ENCODE measurements at places on chromosomes 1 and 21.

GRCh38 chr21:44847261-44848056, 26.0 kb downstream of the PTTG1IP start:
- no peak for DNase-seq

DNA sequence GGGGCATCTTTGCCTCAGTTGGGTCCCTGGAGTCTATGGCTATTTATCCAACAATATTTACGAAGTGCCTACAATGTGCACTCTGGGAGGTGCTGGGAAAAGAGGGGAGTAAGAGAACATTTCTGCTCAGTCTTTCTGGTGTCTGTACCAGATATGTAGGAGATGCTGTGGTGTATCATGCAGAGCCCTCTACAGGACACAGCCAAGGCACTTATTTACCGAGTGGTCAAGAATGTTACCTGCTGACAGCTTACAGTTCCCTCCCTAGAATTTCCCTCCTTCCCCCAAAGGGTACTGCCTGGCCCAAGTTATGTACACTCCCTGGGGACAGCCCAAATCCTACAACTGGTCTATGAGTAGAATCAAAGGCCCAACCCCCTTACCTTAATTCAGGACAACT, 177.7 kb downstream of the C1orf94 start:
- no peak for DNase-seq

GRCh38 chr1:31760471-31761470, 3.4 kb downstream of the ADGRB2 start:
- DNase-seq: peak; percentile 37

GRCh38 chr1:5659606-5660005, 332.6 kb downstream of the NPHP4 start:
- DNase-seq: no peak

DNA sequence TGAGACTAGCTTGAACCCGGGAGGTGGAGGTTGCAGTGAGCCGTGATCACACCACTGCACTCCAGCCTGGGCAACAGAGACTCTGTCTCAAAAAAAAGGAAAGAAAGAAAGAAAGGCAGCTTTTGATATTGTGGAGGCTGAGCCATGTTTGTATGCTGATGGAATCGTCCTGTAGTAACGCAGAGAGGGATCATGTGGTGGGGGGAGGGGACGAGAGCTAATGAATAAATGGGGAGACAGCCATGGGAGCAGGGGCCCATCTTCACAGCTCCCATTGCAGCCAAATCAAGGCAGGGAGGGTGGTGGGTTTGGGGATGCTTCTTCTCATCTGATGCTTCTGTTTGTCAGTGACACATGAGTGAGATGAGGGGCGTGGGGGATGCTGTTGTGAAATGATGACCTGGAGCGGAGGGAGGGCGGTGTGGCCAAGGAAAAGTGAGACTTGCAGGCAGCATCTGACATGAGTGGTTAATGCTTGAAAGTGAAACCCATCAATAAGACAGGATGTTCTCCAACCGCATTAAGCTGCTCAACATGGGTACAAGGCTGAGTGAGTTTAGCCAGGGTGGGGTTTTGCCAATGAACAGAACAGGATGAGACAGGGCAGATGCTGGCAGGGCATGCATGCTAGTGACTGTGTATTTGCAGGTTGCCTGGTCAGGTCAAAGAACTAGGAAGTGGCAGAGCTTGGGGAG, 16.7 kb downstream of the SPATA21 start:
- DNase-seq: no peak

DNA sequence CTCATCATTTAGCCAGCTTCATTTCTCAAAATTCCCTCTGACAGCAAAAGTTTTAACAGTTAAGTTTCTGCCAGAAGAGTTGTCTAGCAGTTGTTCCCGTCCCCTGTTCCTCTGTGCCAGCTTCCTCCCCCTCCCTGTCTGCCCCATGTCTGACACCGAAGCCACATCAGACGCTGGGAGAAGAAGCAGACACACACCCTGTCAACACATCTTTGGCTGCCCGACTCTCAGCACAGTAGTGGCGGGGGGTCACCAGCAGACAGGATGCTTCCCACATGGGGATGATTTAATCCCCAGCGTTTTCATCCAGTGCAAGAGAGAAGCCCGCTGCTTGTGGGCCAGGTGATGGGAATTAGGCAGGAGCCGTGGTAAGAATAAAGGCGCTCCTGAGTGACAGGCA, 379.4 kb upstream of the RUNX1 start:
- DNase-seq: no peak

DNA sequence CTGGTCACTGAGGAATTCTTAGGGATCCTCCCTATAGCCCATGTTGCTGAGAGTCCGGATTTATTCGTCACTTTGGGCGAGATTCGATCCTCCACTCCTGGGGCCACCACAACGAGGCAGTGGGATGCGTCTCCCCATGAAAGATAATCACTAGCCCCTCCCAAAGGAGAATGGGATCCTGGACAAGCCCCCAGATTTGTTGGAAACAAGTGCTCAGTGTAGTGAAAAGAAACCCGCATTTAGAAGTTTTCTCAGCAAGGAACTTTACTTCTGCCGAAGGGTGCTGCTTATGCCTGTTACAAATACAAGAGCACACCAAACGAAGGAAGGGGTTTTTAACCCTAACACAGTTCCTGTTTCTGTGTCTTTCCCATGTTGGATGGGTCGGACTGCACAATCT, 83.3 kb downstream of the ZFYVE9 start:
- no peak for DNase-seq

DNA sequence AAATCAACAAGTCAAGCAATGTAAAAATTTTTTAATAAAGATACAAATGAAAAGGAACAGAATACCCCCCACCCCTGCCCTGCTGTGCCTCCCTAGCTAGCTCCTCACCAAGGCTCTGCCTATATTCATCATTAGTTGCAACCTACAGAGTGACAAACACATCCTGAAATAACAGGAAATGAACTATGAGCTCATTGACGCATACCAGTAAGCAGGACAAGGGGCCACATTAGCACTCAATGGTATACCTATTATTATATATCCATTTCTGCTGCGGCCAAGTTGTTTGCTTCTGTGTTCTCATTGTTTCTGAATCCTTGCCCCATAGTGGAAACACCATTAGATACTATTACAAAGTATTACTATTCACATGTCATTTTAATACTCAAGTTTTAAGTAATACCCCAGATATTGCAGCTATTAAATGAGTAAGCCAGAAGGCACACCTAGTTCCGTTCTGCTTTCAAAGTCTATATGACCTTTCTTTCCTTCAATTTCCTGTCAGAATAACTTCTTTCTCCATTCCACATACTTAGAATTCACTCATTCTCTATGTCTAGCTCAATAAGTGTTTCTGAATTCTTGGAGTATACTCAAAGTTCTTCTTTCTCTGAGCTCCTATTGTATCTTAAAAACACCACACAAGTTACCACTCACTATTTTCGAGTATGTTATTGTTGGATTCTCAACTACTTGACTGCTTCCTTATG, 1214.9 kb downstream of the PLA2G4A start:
- DNase-seq: no peak

DNA sequence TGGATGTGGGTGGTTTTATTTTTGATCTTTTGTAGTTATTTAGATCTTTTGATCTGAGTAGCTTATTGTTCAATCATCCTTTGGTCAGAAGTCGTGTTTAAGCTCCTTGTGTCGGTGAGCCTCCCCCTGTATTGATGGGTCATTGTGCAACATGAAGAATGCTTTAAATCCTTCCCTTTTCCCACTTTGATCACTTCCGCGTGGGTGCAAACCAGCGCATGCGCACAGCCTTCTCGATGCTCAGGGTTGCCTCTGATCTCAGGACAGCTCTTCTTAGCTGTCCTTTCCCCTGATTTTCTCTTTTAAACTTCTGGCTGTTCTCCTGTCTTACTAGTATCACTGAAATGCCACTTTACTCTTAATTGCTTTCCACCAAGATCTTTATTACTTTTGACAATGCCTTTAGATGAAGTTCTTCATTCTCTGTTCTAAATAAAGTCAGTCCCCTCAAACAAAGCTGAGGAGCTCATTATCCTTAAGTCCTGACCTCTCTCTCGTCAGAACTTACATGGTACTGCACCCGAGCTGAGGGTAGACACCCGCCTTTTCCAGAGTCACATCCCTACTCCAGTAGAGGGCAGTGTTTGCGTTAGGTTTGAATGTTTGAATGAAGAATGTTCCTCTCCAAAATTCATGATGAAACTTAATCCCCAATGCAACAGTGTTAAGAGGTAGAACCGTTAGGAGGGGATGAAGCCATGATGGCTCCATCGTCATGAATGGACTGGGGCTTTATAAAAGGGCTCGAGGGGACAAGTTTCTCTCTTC, 547.9 kb upstream of the TMPRSS15 start:
- peak; percentile 4 for DNase-seq

DNA sequence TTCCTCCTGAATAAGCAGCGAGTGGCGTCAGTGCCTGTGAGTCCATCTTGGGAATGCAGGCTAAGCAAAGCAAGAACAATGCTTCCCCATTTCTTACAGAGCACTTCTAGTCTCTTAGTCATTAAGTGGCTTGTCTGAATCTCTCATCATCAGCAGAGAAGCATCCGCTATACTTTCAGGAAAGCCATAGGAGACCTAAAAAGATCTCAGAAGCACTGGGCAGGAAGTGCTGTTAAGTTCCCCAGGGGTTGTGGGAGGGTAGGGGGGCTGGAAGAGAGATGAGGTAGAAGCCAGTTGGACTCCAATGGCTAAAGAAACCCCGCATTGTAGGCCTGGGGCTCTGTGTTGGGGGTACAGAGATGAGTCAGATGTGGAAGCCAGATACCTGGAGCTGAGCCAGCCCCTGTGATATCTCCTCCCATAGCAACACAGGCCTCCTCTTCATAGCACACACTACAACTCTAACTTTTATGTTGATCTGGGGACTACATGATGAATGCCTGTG, 44.9 kb downstream of the SYT6 start:
- no peak for DNase-seq

- DNase-seq: peak; percentile 2
Observed at GRCh38 chr1:96756789-96757188, 35.2 kb downstream of the PTBP2 start.

- no peak for DNase-seq
Observed at GRCh38 chr1:162250004-162250730, 126.5 kb downstream of the SPATA46 start.

DNA sequence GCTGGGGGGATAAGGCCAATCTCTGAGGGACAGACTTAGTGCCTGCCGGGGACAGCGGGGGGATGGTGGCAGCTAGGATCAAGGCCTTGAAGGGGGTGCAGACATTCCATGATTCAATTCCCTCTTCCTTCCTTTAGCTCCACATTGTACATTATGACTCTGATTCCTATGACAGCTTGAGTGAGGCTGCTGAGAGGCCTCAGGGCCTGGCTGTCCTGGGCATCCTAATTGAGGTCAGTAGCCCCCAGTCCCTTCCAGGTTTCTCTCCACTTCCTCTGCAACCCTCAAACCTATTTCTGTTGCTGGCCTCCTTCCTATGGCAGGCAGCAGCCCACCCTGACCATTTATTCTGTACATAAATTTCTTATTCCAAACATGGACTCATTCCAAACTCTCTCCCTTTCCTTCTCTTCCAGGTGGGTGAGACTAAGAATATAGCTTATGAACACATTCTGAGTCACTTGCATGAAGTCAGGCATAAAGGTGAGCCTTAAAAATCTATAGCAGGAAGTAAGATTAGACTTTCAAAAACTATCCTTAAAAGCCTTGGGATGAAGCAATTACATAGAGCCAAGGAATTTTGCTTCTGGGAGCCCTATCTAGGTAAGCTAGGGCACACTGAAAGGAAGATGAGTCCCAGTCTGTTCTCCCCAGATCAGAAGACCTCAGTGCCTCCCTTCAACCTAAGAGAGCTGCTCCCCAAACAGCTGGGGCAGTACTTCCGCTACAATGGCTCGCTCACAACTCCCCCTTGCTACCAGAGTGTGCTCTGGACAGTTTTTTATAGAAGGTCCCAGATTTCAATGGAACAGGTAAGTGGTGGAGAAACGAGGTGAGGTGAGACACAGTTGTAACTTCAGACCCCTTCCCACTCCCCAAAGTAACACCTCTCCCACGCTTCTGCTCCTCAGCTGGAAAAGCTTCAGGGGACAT, 5.1 kb downstream of the CA14 start:
- no peak for DNase-seq

- DNase-seq: no peak
Observed at GRCh38 chr1:67158401-67158800, 7.9 kb upstream of the IL23R start.

DNA sequence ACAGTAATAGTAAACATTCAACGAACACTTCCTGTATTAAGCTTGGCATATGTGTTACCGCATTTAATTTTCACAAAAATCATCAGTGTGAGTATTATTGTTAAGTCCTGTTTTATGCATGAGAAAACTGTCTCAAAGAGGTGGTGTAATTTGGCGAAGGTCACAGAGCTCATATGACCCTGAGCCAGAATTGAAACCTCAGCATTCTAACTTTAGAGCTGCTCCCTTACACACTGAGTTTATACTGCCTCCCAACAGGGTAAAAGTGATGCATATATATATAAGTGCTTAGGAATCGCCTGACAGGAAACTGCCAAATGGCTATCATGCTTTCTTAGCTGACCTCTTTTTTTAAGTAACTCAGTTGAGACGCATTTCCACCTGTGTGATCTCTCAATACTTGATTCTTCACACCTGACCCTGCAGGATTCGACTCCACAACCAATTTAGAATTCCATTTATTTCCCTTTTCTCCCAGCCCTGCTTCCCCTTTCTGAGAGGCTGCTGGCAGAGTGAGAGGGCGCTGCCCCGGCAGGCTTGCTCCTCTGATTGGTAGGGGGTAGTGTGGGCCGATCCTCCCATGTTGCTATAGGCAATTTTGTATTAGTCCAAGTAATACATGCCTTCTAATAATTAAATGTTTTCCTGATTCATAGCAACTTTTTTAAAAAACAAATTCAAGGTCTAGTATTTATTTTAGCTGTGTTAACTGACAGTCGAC, 40.5 kb downstream of the ZBTB40 start:
- DNase-seq: no peak

- DNase-seq: no peak
Observed at GRCh38 chr1:56397811-56398231, 181.5 kb downstream of the PLPP3 start.

GRCh38 chr1:27576806-27577227, 27.1 kb downstream of the AHDC1 start:
- no peak for DNase-seq

Data from NCI-H2171 (cell line).